ENCODE measurements at places on chromosomes 11 and 22. TPM values are rescaled to one million over a fixed set of nuclear protein-coding genes. Genes with fewer than 3 reads are reported as not detected.

JAM3 gene
- 19.5 TPM for total RNA-seq

PANX3 gene
- not detected for total RNA-seq

PRG3 gene
- total RNA-seq, result not detected

TIMP3 gene
- 806 TPM for total RNA-seq

OR51A2 gene
- not detected for total RNA-seq

BEST1 gene
- 17.0 TPM for total RNA-seq

KCNK4 gene
- total RNA-seq, result not detected

CDHR5 gene
- total RNA-seq, result not detected

MISFA gene
- not detected for total RNA-seq

DNAJB7 gene
- total RNA-seq, result not detected

CREB3L1 gene
- total RNA-seq, result 3.6 TPM

PACSIN3 gene
- total RNA-seq, result 13.6 TPM

TMEM45B gene
- total RNA-seq, result not detected

SESN3 gene
- total RNA-seq, result 27.2 TPM

APOL4 gene
- total RNA-seq, result 113 TPM

ST13 gene
- total RNA-seq, result 214 TPM

PES1 gene
- 56.9 TPM for total RNA-seq

MAPK11 gene
- total RNA-seq, result 12.1 TPM

GGTLC3 gene
- not detected for total RNA-seq

BSX gene
- total RNA-seq, result not detected

MRGPRX4 gene
- total RNA-seq, result not detected

MPEG1 gene
- 51.1 TPM for total RNA-seq

SLC29A2 gene
- 7.3 TPM for total RNA-seq

TBX10 gene
- total RNA-seq, result not detected

SCN3B gene
- total RNA-seq, result 1.6 TPM

MIOX gene
- not detected for total RNA-seq

SLC6A5 gene
- total RNA-seq, result not detected

GGT1 gene
- total RNA-seq, result 4.9 TPM

ABTB2 gene
- 3.4 TPM for total RNA-seq

HEPHL1 gene
- total RNA-seq, result not detected

UBQLN3 gene
- 0.84 TPM for total RNA-seq

USP2 gene
- total RNA-seq, result 18.7 TPM

PLCB3 gene
- total RNA-seq, result 23.9 TPM

TMEM86A gene
- total RNA-seq, result 3.4 TPM

MCAM gene
- total RNA-seq, result 1,211 TPM

DNAJC4 gene
- 21.4 TPM for total RNA-seq

CCDC15 gene
- total RNA-seq, result 1.1 TPM

KDM4E gene
- total RNA-seq, result not detected

CCDC73 gene
- total RNA-seq, result not detected

RAG2 gene
- not detected for total RNA-seq

MAP6 gene
- total RNA-seq, result 7.0 TPM

TRMT2A gene
- total RNA-seq, result 32.4 TPM
